ENCODE measurements at places on chromosomes 5 and 9.

- no peak for DNase-seq
Observed at GRCh38 chr9:21682981-21683380, 119.5 kb upstream of the MTAP start.

GRCh38 chr9:120382453-120382852 lies 197.5 kb downstream of the CDK5RAP2 start:
- DNase-seq, result no peak

DNA sequence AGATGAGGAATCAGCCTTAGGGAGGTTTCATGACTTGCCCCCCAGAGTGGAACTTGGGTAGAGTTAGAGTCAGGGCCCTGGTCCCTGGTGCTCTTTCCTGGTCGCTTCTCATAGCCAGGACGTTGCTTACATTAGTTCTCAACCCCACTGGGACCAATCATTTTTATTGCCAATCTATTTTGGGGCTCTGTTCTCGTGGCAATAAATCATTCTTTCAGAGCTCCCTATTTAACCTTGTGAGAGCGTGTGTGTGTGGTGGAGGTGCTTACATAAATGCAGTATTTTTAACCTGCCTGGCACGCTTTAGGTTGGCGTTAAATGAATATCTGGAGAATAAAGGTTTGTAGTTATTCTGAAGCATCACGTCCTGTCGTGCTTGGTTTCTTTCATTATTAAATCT lies 4.1 kb downstream of the TRIO start:
- no peak for DNase-seq

GRCh38 chr5:41918105-41918504 lies 7.0 kb upstream of the FBXO4 start:
- no peak for DNase-seq

GRCh38 chr9:116647515-116647809 lies 39.6 kb upstream of the TRIM32 start:
- DNase-seq, result no peak

- no peak for DNase-seq
Observed at GRCh38 chr5:21776466-21776865, 1076.7 kb downstream of the CDH12 start.

DNA sequence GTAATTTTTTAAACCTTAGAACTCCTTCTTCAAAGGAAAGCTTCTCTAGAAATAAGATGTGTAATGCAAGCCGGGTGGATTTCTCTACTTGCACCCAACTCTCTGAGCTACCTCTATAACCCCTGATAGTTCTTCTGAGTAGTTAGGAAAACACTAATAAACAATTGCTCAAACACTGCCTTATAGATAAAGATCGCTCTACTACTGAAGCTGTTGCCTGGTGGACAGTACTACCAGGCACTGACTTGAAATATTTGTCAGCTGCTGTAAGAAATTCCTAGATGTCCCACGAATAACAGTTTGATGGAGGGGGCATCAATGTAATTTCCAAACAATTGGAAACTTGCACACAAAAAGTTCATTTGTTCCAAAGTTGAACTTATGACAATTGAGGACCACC lies 42.0 kb downstream of the NR3C1 start:
- no peak for DNase-seq

DNA sequence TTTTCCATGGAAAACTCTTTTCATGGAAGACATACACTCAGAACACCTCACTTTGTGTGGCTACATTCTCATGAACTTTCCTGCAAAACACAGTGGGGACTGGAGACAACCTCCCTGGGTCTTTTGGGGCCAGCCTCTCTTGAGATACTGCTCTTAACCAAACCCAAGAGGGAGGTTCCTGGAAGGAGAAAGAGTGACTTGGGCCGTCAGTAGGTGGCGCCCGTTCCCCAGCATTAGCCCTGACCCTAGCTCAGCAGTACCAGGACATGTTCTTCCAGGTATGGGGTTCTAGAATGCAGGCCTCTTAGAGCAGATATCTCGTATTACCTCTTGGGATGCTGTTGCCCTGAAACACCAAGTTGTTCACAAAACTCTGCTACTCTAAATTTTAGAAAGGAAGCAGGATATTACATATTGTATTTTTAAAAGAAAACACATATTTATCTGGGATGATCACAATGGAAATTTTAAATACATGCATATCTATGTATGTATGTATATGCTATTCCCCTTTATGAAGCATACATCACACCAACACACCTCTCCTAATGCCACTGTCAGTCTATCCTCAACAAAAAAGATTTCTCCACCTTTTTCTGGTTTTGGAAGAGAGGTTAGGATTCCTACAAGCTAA lies 15.8 kb upstream of the GLIS3 start:
- peak; percentile 28 for DNase-seq

DNA sequence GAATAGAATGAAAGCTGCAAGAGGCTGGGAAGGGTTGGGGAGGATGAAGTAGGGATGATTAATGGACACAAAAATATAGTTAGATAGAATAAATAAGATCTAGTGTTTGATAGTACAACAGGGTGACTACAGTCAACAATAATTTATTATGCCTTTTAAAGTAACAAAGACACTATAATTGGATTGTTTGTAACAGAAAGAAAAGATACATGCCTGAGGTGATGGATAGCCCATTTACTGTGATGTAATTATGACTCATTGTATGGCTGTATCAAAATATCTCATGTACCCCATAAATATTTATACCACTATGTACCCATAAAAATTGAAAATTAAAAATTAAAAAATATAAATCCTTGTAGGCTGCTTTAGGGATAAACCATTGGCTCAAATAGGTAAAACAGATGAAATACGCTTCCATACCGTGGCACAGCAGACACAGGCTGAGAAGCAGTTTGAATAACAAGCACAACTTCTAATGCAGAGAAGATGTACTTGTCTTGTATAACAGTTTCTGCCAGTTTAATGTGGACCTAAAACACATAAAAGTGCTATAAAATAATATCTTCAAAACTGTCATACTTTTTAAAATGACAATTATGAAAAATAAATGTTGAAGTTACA lies 34.9 kb downstream of the APBA1 start:
- DNase-seq, result no peak

DNA sequence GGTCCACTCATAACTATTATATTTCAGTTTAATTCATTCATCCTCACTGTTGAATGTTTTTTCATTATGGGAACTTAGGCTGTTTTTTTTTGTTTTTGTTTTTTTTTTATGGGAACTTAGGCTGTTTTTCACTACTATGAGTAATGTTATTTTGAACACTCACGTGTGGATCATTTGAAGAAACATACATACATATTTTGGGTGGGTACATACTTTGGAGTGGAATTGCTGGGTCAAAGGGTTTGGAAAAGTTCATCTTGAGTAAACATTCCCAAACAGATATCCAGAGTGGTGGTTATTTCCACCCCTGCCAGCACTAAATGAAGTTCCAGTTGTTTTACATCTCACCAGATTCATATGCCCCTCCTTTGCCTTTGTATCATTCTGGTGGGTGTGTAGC lies 584.4 kb downstream of the PSAT1 start:
- DNase-seq, result no peak

- no peak for DNase-seq
Observed at GRCh38 chr5:157446412-157446935, 13.5 kb upstream of the NIPAL4 start.

DNA sequence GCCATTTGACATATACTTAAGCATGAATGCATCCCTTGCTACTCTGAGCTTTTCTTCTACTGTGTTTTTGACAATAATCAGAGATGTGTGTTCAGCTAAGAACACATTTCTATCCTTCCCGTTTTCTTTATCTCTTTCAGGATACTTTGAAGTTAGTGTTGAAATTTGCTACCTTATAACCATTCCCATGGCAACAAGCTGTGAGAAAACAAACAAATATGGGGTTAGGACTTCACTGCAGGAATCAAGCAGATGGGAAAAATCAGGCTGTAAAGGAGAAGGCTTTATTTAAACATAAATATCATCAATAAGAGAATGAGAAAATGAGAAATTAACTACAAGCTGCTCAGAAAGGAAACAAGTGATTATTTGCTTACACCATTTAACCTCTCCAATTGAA lies 35.2 kb downstream of the ZCCHC9 start:
- DNase-seq, result no peak

- no peak for DNase-seq
Observed at GRCh38 chr5:102481054-102481715, 17.6 kb downstream of the SLCO6A1 start.

- no peak for DNase-seq
Observed at GRCh38 chr5:55860288-55860687, 9.1 kb downstream of the IL31RA start.

DNA sequence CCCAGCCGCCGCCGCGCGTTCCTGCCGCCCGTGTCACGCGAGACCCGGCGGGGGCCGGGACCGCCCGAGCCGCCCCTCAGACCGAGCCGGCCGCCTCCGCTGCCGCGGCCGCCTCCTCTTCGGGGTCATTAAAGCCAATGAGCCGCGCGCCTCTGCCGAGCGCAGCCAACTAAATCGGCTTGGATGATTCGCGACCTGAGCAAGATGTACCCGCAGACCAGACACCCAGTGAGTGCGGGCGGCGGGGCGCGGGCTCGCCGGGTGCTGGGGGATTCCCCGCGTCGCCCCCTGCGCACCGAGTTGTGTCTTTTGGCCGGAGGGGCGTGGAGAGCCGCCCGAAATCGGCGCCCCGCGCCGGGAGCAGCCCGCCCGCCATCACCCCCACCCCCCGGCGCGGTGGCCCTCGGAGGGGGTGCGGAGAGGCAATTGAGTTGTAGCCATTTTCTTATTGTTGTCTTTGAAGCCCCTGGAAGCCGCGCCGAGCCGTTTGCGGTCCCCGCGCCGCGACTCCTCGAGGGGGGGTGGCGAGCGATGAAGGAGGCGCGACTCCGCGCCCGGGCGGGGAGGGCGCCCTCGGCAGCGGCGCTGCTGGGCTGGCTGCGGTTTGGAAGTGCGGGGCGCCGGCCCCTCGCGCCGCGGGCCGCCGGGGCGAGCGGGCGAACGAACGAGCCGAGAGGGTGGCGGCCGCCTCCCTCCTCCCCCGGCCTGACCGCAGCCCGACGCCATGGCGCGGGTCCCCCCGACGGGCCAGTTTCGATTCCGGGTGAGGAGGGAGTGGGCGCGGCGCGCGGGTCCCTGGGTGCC lies 1.0 kb downstream of the TLE4 start:
- DNase-seq, result peak; percentile 48

DNA sequence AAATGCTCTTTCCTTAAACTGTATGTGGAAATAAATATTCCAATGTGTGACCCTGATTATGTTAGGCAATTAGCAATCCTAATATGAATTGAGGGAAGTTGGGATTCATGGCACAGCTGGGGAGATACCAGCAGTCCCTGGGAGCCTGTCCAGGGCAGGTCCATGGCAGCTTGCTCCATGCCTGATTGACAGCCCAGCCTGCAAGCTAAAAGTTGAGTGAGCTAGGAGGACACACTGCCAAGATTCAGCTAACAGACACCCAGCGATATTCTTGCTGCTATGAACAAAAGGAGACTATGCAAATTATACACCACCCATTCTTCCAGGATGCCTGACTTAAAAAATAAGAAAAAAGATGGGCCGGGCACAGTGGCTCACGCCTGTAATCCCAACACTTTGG lies 6.2 kb downstream of the TGFBI start:
- no peak for DNase-seq

DNA sequence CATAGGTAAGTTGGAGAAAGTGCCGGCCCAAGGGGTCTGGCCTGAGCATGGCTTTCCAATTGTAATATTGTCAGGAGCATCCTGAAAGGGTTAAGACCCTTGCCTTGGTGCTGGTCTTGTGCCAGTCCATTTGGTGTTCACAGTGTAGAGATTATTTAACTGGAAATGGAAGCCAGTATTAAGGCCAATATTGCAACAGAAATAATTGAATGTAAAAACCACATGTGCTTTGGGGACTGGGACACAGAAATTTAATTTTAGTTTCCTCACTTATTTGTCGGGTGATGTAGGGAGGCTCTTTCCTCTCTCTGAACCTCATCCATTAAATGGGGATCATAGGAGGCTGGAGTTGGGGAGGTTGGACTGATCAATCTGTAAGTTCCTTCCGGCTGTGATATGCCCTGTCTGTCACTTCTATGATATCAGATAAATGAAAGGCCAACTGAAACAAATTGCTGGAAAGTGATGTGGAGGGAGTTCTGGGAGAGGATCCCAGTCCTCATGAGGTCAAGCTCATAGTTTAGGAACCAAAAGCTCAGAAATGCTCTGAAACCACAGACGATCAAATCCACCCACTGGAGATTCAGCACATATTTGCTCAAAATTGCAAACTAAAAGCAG lies 54.8 kb upstream of the COL15A1 start:
- DNase-seq, result no peak

GRCh38 chr9:72980600-72981265 lies 27.9 kb upstream of the ALDH1A1 start:
- no peak for DNase-seq

DNA sequence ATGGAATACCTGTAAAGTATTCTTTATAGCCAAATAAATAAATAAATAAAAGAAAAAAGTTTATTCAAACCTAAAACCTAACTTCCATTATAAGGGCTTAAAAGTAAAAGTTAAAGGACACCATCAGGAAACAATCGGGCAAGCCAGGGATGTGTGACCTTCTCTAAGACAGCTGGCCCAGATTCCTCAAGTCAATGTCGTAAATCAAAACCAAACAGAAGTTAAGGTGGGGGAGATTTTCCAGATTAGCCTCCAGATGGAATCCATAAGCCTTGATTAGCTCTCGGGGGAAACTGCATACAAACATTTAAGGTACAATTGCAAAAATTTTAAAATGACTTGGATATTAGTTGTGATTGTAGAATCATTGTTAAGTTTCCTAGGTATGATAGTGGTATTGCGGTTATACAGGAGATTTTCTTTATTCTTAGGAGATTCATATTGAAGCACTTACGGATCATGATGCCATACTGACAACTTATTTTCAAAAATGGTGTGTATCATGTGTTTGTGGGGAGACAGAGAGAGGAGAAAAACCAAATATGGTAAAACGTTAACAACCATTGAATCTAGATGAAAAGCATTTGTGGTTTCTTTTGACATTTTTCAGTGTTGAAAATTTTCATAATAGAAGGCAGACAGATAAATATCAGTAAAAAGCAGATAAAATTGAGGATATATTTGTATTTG lies 21.5 kb upstream of the MGAT1 start:
- no peak for DNase-seq

DNA sequence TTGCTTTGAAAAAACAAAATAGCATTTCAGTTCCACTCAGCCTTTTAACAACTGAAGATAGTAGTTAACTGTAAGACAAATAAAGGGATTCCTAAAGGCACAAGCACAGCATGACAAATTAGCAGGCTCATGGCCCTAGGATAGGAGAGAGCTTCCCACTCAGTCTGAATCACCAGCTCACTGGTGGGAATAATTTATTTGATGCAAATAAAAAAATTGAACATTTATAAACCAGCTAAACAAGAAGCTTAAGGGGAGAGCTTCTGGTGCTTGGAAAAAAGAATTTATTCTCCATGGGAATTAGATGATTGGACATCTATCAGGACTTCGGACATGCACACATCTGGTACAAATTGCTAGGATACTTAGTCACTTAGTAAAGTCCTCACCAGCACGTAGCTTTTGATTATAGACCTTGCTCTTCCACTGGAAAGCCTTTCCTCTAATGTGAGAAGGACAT lies 294.1 kb upstream of the TNC start:
- no peak for DNase-seq

- no peak for DNase-seq
Observed at GRCh38 chr5:3657364-3658022, 61.9 kb downstream of the IRX1 start.
